Fibroblast of upper back skin (primary cell): ENCODE measurements at places on chromosomes 5 and 9.

- no peak for DNase-seq
Observed at GRCh38 chr5:7742241-7742656, 108.7 kb downstream of the CFAP90 start.

GRCh38 chr9:112605963-112606699 lies 111.8 kb downstream of the INIP start:
- no peak for DNase-seq

GRCh38 chr5:142508591-142508990 lies 177.3 kb downstream of the FGF1 start:
- DNase-seq = no peak

- no peak for DNase-seq
Observed at GRCh38 chr9:133103987-133104505, 17.0 kb downstream of the RALGDS start.

GRCh38 chr5:18111906-18112465 lies 477.7 kb downstream of the TAF11L14 start:
- DNase-seq = no peak

GRCh38 chr5:95358320-95358719 lies 32.8 kb upstream of the FAM81B start:
- no peak for DNase-seq

DNA sequence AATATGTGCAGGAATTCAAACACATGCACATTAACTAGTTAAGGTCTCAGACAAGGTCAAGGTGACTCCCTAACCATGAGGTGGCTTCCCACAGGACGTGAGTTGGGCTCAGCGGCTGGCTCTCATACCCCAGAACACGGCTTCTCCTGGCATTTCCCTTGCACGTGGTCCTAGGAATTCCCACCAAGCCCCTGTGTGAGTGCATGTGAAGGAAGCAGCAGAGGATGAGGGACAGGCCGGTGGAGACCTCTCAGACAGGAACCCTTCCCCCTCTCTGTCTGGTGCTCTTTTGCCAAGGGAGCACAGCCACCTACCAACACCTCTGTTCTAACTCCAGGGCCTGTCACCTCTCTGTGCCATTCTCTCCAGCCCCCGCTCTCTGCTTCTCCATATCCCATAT lies 271.0 kb downstream of the FSTL4 start:
- DNase-seq = no peak

DNA sequence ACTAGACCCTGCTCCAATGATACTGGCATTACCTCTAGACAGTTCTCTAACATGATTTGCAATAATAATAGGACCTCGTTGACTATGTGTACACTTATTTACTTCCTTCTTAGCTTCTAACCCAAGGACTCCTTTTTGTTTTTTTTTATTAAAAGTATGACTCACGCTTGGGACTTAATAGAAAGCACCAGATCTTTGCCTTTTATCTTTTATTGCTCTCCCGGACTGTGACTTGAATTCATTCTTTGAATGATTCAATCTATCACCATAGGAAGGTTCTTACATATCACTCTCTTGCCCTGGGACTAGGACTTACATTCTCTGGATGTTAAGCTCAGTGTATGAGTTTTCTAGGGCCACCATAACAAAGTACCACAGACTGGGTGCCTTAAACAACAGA lies 9.0 kb downstream of the C9 start:
- DNase-seq = no peak

DNA sequence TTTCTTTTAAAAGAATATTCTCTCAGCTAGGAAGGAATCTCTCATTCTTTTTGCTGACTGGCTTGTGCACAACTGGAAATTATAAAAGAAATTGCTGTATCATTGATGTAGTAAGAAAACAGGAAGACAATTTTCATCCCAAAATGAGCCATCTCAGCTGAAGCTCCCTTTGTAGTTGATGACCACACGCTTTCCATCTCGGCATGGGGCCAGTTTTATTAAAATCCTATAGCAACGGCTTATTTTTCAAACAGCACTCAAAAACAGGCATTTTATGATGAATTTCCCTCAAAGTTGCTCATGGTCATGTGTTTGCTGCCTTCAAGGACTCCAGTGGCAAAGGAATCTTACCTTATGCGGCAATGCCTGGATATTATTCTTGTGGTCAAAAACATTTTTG lies 62.4 kb upstream of the GLIS3 start:
- no peak for DNase-seq

DNA sequence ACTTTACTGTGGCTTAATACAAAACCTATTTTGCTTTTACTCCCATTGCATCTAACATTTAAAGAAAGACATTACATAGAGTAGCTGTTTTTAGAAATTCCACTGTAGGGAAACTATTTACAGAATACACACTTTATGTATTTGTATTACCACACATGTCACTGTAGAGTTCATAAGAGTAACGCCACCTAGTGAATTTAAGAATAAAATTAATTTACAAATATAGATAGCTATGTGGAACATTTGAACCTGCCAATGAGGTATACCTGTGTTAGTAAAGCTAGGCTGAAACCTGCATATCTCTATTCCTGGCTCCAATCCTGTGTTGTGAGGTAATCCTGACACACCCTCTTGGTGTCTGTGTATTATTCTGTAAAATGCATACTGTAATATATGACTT lies 234.4 kb downstream of the MAST4 start:
- no peak for DNase-seq

DNA sequence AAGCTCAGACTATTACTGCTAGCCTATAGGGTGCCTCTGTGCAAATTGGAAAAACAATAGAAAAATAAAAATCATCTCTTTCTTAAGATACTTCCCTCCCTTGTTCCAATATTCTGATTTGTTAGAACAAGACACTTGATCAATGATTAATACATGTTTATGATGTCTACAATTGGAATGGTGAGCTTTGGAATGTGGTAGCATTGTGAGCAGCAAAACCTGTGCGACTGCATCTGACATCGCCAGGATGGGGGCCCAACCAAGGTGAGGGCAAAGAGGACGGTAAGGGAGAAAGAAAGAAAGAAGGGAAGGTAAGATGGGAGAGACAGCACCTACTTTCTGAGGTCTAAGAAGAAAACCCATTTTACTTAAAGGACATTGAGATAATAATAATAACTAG lies 183.0 kb upstream of the TRIM32 start:
- no peak for DNase-seq

GRCh38 chr5:69130241-69130640 lies 36.4 kb downstream of the SLC30A5 start:
- no peak for DNase-seq

- no peak for DNase-seq
Observed at GRCh38 chr5:31144364-31144763, 49.1 kb upstream of the CDH6 start.

GRCh38 chr5:10323588-10324488 lies 16.1 kb upstream of the CMBL start:
- peak; percentile 37 for DNase-seq

DNA sequence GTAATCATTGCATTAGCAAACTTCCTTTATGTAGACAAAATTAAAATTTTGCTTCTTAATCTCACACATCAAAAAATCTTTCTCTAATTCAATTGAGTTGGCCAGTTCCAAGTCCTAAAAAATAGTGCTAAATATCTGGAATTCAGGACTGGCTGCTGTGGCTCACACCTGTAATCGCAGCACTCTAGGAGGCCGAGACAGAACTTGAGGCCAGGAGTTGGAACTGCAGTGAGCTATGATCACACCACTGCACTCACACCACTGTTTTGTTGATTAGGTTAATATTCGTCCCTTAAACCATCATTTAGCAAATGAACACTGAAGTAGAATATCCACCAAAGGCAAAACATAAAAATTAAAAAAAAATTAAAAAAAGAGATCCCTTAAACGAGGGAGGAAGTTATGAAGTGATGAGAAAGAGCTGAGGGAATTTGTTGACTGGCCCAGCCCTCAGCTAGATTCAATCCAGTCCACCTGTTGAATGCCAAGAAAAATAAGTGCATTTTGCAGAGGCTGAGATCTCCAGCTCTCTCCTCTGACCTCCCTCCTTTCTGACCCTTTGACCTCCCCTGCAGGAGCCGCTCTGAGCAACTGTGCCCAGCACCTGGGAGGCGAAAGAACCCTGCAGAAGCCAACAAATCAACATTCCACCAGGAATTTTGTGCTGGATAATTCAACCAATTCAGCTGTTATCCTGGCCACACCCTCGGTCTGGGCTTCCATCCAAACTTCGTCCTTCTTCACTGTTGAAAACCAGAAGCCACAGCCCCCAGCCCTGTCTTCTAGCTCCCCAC lies 96.8 kb downstream of the OR2K2 start:
- DNase-seq = peak; percentile 43

DNA sequence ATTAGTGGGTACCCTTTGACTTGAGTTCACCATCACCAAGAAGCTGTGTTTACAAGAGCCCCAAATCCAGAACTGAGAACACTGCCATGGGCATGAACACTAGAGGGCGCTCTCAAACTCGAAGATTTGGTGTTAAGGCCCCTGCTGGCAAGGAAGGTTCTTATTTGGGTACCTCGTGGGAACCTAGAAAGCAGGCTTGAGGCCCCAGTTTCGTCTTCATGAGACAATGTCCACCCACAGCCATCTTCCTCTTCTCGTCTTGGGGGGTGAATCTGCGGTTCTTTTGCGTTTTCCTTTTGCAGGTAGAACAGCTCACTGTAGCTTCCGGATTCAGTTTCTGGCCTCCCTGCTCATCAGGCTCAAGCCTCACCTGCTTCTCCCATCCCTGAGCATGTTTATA lies 184.0 kb downstream of the SEMA5A start:
- DNase-seq = no peak

DNA sequence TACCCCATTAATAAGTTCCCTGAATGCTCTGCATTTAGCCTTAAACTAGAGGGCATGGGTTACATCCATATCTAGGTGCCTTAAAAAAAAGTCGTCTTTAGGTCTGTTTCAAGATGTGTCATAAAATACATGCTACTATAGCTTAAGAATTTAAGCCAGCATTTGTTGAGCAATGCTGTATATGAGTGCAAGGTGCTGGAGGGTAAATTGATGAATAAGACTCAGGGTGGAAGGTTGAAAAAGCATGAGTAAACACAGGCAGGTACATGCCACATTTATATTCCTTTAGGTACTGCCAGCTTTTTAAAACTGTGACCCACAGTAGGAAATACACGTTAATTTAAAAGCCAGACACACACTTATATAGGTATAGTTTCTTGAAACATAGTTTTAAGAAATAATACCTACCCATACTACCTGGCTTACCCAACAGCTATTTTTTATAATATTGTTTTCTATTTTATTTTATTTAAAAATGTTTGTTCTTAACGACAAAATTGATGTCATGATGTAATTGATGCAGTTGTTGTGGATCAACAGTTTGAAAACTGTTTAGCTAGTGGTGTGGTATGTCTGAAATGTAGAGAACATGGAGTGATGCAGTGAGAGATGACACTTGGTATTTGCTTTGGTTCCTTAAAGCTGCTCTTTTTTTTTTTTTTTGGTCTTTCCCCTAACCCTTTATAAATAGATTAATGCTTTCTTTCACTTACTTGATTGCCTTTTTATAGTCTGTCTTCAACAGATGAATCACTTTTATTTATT lies 3.9 kb downstream of the HMGCR start:
- DNase-seq = no peak

DNA sequence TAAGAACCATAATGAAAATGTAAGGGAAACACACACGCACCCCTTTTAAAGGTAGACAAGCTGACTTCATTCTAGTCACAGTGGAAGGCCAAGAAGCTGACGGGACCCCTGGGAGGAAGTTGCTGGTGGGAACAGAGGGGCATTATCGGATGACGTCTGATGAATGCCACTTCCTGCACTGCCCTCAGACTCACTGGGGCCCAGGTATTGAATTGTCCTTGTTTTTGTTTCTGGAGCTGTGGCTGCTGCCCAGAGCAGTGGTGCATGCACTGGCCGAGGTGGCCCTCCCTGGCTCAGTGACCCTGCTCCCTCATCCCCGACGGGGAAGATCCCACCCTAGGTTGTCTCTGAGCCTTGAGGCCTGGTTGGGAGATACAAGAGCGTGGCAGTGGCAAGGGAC lies 15.3 kb upstream of the RPL26L1 start:
- no peak for DNase-seq

DNA sequence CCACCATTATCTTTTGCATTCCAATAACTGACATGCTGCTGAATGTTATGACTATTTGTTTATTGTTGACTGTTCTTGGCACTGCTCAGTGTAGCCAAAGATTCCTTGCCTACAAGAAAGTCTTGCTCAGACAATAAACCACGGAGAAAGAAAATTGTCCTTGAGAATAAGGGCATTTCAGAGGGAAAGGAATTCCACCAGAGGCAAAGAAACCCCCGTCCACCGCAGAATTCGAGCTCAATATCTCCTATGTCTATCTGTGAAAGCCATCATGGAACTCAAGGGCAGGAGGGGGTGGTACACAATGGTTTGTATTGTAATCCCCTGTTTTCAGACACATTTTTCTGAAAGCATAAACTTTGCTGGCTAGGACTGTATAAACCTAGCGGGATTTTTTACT lies 70.3 kb upstream of the ADAMTS16 start:
- no peak for DNase-seq

DNA sequence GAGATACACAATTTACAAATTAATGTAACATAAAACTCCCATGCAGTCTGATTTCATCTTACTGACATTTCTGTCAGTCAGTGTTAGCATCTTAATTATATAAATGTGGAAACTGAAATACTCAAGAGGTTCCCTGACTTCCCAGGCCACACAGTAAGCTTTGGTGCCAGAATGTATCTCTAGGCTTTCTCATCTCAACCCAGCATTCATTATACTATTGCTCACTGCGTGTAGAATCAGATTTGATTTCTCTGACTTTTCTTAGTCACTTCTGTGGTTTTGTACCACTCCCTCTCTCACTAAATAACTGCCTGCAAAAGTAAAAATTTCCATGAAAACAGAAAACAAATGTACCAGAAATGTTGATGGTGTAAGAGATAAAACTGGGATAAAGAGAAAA lies 31.7 kb upstream of the CDKN2B start:
- peak; percentile 75 for DNase-seq

GRCh38 chr9:6590772-6591384 lies 54.7 kb downstream of the GLDC start:
- no peak for DNase-seq

GRCh38 chr9:125829743-125830142 lies 82.6 kb downstream of the PBX3 start:
- DNase-seq = peak; percentile 24

- DNase-seq = no peak
Observed at GRCh38 chr5:61482980-61483379, 150.9 kb downstream of the ZSWIM6 start.

DNA sequence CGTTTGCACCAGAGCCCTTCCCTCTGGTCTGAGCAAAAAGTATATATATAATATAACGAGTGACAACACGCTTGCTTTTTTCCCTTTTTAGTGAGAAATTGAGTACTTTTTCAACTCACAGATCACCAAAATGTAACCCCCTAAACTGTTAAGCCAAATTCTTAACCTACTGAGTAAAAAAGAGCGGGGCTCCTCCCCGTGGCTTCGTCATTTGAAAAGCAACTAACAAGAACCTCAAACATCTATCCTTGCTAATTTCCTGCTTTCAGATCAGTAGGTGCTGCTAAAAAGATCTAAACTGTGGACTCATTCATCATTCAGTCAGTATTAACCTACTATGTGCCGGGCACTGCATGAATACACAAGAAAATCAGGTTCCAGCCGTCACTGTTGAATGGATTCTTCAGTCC lies 1.0 kb upstream of the PTBP3 start:
- DNase-seq = peak; percentile 25

GRCh38 chr5:96245140-96246091 lies 187.6 kb downstream of the PCSK1 start:
- no peak for DNase-seq

GRCh38 chr9:116279230-116279629 lies 125.6 kb downstream of the PAPPA start:
- peak; percentile 51 for DNase-seq
